ENCODE measurements at places on chromosomes 4 and X. TPM values are rescaled to one million over a fixed set of nuclear protein-coding genes. Genes with fewer than 3 reads are reported as not detected.

DNA sequence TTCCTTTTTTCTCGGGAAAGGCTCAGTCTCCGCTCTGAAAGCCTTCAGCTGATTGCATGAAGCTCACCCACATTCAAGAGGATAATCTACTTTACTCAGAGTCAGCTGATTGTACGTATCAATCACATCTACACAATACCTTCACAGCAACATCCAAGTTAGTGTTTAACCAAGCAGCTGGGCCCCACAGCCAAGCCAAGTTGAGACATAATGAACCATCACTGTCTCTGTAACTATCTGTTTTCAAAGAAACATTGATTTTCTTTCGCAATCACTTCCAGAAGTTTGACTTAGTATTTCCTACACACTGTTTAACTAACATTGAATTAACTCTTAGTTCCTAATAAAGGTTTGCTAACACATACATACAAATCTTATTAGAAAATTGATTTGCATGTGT, 40.3 kb downstream of the RWDD4 start:
- DNase-seq: peak; percentile 64
- no peak overlapping the region for H3K27ac ChIP-seq
- no peak overlapping the region for H3K4me3 ChIP-seq
- peaks cover 11% of the 10 kb centered on the region for H3K4me1 ChIP-seq
- H3K27me3 ChIP-seq: no peaks in the 10 kb centered on the region
- no peaks in the 10 kb centered on the region for H3K36me3 ChIP-seq

DNA sequence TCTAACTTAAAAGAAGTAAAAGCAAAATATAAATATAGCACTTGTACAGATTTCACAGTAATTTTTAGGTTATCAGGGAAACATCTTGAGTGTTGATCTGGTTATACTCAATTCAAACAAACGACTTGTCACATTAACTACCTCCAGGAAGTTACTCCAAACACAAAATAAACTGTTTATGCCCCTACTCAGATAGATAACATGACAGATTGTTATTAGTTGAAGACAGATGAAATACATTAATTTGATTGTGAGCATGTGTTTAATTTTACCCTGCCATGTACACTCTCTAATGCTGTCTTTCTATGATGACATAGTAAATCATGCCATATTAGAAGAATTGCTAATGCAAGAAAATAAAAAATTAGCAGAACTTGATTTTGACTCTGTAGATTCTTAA, 88.0 kb downstream of the RAB28 start:
- no peak overlapping the region for H3K4me3 ChIP-seq
- no peaks in the 10 kb centered on the region for H3K27me3 ChIP-seq

DNA sequence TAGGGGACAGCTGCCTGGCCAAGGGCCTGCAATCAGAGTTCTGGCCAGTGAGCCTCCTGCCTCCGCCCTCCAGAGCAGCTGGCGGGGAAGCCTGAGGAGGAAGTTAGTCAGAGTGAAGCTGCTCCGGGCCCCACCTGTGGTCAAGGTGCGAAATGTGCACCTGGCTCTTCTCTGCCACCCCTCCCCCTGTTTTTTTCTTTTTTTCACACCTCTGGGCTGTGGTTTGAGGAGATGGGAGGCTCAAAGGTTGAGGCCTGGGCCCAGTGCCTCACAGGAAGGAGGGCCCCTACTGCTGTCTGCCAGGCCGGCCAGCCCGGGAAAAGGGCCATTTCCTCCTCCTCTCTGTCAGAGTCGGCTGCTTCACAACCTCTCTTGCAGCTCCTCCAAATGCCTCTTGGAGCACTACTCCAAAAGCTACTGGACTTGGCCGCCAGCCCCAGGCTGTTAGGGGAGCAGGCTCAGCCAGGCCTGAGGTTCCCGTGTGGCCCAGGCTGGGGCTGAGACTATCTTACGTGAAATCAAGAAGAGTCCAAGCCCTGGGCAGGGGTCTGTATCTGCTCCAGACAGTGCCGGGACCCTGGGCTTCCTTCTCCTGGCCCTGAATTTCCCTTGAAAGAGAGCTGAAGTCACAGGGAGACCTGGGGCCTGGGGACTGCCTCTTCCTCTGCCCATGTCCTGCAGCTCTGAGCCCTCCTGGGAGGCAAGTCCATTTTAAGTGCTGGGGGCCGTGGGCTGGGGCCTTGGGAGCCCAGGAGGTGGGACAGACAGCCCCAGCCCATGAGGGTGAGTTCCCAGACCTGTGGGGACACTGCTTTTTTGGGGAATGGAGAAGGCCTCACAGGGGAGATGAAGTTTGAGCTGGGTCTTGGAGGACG, 4.5 kb upstream of the CXCR3 start:
- H3K27me3 ChIP-seq: no peaks in the 10 kb centered on the region
- no peak overlapping the region for H3K27ac ChIP-seq
- no peaks in the 10 kb centered on the region for H3K4me1 ChIP-seq
- peak; percentile 50 for DNase-seq

DNA sequence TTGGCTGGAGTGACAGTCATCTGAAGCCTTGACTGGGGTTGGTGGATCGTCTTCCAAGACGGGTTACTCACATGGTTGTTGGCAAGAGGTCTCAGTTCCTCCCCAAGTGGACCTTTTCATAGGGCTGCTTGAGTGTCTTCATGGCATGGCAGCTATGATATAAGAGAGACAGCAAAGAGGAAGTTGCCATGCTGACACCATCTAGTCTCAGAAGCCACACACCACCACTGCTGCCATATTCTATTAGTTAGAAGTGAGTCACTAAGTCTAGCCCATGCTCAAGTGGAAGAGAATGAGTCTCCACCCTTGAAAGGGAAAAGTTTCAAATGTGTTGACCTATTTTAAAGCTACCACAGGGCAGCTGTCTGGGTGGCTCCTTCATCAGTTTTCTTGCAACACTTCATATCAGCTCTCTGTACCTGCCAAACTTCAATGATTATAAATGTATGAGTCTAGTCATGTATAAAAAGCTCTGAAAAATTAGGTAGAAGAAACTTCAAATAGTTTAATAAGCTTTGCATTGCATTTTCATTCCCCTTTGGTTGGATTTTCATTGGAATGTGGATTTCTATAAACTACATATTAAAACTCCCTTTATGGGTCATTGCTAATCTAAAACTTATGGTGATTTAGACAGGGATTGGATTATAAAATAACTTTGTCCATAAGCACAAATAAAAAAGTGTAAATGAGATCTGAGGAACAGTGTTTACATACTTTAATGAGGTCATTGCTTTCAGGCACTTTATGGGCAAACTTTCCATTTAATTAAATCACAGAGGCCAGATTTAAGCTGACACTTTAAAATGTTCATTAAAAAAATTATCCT, 68.0 kb upstream of the ATXN3L start:
- no peaks in the 10 kb centered on the region for H3K36me3 ChIP-seq
- no peak for DNase-seq
- H3K27ac ChIP-seq: no peak overlapping the region
- H3K4me1 ChIP-seq: peaks cover 31% of the 10 kb centered on the region

- no peak overlapping the region for H3K4me3 ChIP-seq
- no peaks in the 10 kb centered on the region for H3K4me1 ChIP-seq
- no peak overlapping the region for H3K27ac ChIP-seq
Measured at GRCh38 chr4:137656661-137657060, 124.4 kb upstream of the PCDH18 start.

DNA sequence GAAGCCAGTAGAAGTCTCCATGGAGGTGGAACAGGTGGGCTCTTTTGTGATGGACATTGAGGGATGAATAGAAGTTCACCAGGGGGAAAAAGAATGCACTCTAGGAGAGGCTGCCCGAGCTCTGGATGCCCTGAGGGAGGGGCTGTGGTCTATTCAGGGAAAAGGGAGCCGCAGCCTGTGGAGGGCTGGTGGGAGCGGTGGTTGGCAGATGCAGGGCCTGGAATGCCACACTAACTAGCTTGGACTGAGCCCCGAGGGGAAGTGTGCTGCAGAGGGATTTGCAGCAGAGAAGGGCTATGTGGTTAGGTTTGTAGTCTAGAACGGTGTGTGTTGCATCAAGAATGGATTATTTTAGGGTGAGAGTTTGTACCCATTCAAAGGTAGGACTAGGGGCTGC, 29.5 kb upstream of the PSAPL1 start:
- DNase-seq: peak; percentile 32
- no peaks in the 10 kb centered on the region for H3K36me3 ChIP-seq
- H3K4me1 ChIP-seq: peaks cover 17% of the 10 kb centered on the region
- no peak overlapping the region for H3K4me3 ChIP-seq

- H3K36me3 ChIP-seq: no peaks in the 10 kb centered on the region
- H3K27me3 ChIP-seq: no peaks in the 10 kb centered on the region
- no peak overlapping the region for H3K27ac ChIP-seq
- no peak overlapping the region for H3K4me3 ChIP-seq
- H3K4me1 ChIP-seq: no peaks in the 10 kb centered on the region
Measured at GRCh38 chr4:105232374-105232773, 85.7 kb downstream of the TET2 start.

GRCh38 chrX:110987292-110987691, 108.7 kb upstream of the PAK3 start:
- no peak for DNase-seq
- H3K4me3 ChIP-seq: no peak overlapping the region
- peaks cover 2% of the 10 kb centered on the region for H3K4me1 ChIP-seq
- no peaks in the 10 kb centered on the region for H3K36me3 ChIP-seq

DNA sequence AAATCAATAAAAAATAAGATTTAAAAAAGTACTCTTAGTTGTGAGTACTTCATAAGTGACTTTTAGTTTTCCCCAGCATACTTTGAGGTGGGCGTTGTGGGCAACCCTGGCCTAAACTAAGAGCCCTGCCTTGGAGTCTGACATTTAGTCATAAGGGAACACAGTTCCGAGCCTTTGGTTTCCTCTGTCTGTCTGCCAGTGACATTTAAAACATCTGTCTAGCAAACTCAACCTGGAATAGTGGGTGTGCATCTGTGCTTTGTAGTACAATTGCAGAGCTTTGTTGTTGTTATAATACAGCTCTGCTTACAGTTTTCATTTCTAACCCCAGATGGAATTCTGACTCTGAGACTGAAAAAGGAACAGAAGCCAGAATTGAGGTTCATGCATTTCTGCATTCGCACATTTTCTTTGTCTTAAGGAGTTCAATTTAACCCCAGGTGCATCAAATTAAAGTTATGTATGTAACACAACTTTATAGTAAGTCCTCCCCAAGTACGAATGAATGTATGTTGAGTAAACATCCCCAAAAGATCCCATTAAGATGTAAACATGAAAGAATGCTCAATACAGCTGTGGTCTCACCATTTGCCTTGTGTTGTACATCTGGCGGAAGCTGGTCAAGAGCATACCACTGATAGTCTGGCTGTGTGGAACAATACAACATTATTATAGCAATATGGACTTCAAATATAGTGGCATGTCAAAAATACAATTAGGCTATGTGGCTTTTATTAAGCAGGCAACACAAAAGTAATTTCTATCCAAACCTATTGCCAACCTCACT, 25.9 kb downstream of the TNIP3 start:
- no peak for DNase-seq
- H3K36me3 ChIP-seq: no peaks in the 10 kb centered on the region
- H3K4me1 ChIP-seq: no peaks in the 10 kb centered on the region
- no peak overlapping the region for H3K4me3 ChIP-seq
- no peaks in the 10 kb centered on the region for H3K27me3 ChIP-seq
- no peak overlapping the region for H3K27ac ChIP-seq

DNA sequence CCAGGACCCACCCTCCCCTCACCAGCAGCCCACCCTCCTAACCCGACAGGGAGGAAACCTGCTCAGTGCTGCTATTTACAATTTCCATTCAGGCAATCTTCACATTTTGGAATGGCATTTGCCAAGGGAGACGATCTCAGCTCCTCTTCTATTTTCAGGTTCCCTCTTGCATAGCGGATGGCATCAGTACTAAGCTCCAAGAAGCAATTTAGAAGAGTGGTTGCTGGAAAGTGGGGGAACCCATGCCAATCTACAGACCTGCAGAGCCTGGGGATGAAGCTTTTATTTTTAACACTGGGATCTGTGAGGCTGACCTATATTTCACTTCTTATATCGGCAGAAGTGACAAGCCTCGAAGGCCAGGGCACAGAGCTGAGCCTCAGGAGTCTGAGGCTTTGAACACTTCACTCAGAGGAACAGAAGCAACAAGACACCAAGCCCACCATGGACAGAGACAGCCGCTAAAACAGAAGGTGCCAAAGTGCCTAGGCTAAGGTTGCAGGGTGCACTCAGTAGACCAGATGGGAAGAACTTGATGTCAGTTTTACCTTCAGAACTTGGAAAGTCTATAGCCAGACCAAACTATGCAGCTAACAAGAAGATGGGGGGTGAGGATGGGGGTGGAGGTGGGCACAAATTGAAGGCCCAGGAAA, 44.0 kb downstream of the SCD5 start:
- H3K36me3 ChIP-seq: no peaks in the 10 kb centered on the region
- no peak overlapping the region for H3K4me3 ChIP-seq
- peaks cover 4% of the 10 kb centered on the region for H3K4me1 ChIP-seq

- no peaks in the 10 kb centered on the region for H3K27me3 ChIP-seq
- H3K36me3 ChIP-seq: no peaks in the 10 kb centered on the region
- H3K4me3 ChIP-seq: no peak overlapping the region
- H3K4me1 ChIP-seq: peaks cover 19% of the 10 kb centered on the region
Measured at GRCh38 chr4:172809319-172809718, 359.3 kb upstream of the GALNT7 start.

DNA sequence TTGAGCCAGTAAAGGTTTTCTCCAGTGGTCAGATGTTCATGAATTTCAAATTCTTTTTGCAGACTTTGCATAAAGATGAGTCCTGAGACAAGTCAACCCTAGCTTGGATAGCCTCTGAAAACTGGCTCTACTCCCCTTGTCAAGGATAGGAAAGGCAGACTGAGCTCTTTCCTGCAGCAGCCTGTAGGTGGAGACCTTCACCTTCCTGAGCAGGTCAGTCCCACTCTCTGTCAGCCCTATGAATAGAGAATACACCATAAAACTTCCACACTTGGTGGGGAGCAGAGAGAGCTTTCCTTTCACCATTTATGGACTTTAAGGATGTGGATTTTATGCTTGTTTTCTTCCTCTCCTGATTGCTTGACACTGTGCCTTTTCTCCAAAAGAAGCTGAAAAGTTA, 41.9 kb downstream of the PCDH19 start:
- peaks cover 3% of the 10 kb centered on the region for H3K4me1 ChIP-seq
- H3K27me3 ChIP-seq: no peaks in the 10 kb centered on the region
- H3K36me3 ChIP-seq: no peaks in the 10 kb centered on the region
- H3K4me3 ChIP-seq: no peak overlapping the region

- H3K36me3 ChIP-seq: no peaks in the 10 kb centered on the region
- H3K27ac ChIP-seq: no peak overlapping the region
- H3K27me3 ChIP-seq: peaks cover 3% of the 10 kb centered on the region
- no peak overlapping the region for H3K4me3 ChIP-seq
- DNase-seq: no peak
Measured at GRCh38 chr4:3375688-3376087, 66.1 kb upstream of the HGFAC start.

DNA sequence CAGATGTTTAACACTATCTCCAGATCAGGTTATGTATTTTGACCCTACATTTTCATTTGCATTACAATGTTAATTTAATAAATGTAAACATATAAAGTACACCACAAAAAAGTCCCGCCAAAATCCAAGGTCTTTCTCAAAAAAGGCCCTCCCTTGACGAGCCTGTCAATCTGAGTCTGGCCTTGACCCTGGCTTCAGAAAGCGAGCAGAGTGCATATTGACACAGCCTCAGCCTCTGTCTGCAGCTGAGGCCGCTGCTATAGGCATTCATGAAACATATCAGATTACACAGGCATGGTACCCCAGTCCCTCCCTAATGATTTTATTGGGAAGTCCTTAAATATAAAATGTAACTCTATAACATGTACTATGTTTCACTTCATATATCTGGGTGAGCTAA, 6.2 kb downstream of the MBNL3 start:
- H3K27ac ChIP-seq: no peak overlapping the region
- H3K4me3 ChIP-seq: no peak overlapping the region
- DNase-seq: no peak
- no peaks in the 10 kb centered on the region for H3K36me3 ChIP-seq
- no peaks in the 10 kb centered on the region for H3K4me1 ChIP-seq

The PCSK1N gene
- total RNA-seq: 2.4 TPM

The COMMD8 gene
- 46.1 TPM for total RNA-seq

The MXRA5 gene
- total RNA-seq: 0.50 TPM

The DYNLT3 gene
- total RNA-seq: 8.3 TPM

The CFAP47 gene
- 0.13 TPM for total RNA-seq

The PNMA6A gene
- 3.2 TPM for total RNA-seq

The FMR1NB gene
- total RNA-seq: not detected
